Thyroid gland (tissue), 4 donors: ENCODE measurements at places on chromosomes 1 and 21. TPM values are rescaled to one million over a fixed set of nuclear protein-coding genes. Genes with fewer than 3 reads are reported as not detected.

HSD3B2 gene
- not detected for total RNA-seq

KCNE2 gene
- total RNA-seq: not detected

RWDD3 gene
- 13.1 TPM for total RNA-seq

WDR64 gene
- total RNA-seq: not detected

OR2L5 gene
- not detected for total RNA-seq

HES4 gene
- total RNA-seq: 29.2 TPM

SPRR4 gene
- total RNA-seq: not detected

CRNN gene
- not detected for total RNA-seq

EPHA10 gene
- 0.11 TPM for total RNA-seq

DMRTA2 gene
- total RNA-seq: not detected

LCE2B gene
- not detected for total RNA-seq

SUSD4 gene
- 0.83 TPM for total RNA-seq

HDAC1 gene
- 96.8 TPM for total RNA-seq

AADACL3 gene
- not detected for total RNA-seq

RPAP2 gene
- 15.0 TPM for total RNA-seq

HAPLN2 gene
- total RNA-seq: 0.79 TPM

FCRL2 gene
- total RNA-seq: not detected

MATN1 gene
- total RNA-seq: 3.0 TPM

IL20 gene
- not detected for total RNA-seq

THEM5 gene
- total RNA-seq: not detected

CRYAA gene
- not detected for total RNA-seq

KMO gene
- total RNA-seq: 2.3 TPM

SPATA17 gene
- total RNA-seq: 4.5 TPM

CLIC4 gene
- 53.0 TPM for total RNA-seq

GNAI3 gene
- 5.9 TPM for total RNA-seq

DCDC2B gene
- not detected for total RNA-seq

ZBTB8A gene
- total RNA-seq: 10.6 TPM

ARHGEF16 gene
- 16.0 TPM for total RNA-seq

C2CD4D gene
- total RNA-seq: 0.33 TPM
